ENCODE measurements at places on chromosomes 1 and 21. TPM values are rescaled to one million over a fixed set of nuclear protein-coding genes. Genes with fewer than 3 reads are reported as not detected.

The PRKCZ gene
- polyA plus RNA-seq = 5.3 TPM

DNA sequence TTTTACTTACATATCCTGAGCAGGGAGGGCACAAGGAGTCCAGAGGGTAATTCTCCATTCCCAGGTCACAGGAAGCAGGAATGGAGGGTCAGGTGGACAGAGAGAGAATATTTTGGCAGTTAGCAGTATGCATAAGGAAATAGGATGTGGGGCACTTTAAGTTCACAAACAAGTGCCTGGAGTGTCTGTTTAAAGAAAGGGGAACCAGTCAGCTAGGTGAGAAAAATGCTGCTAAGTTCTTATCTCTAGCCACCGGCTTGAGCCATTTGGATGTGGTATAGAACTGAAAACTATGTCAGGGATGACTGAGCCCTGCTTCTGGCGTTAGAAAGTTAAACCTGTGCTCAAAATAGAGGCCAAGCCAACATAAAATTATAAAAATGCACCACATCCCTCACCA lies 739.7 kb upstream of the NCAM2 start:
- no peak for DNase-seq
- no peak overlapping the region for H3K4me3 ChIP-seq
- no peaks in the 10 kb centered on the region for H3K36me3 ChIP-seq
- no peak overlapping the region for H3K27ac ChIP-seq
- no peaks in the 10 kb centered on the region for H3K27me3 ChIP-seq
- no peaks in the 10 kb centered on the region for H3K4me1 ChIP-seq

DNA sequence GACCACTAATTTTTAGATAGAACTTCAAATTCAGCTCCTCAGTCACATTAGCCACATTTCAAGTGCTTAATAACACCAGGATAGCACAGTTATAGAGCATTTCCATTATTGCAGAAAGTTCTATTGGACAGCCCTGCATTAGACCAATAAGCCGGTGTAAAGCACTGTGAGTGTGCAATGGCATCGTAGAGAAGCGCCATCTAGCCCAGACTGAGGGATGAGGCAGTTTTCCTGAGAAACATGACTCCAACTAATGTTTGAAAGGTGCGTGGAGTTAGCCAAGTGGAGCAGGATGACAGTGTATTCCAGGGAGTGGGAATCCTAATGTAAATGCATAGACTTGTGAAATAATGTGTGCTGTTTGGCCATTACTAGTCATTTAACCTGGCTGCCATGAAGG lies 7.7 kb downstream of the RPE65 start:
- no peaks in the 10 kb centered on the region for H3K36me3 ChIP-seq
- DNase-seq = no peak
- H3K27me3 ChIP-seq = no peaks in the 10 kb centered on the region
- no peak overlapping the region for H3K4me3 ChIP-seq
- no peaks in the 10 kb centered on the region for H3K4me1 ChIP-seq
- H3K27ac ChIP-seq = no peak overlapping the region

DNA sequence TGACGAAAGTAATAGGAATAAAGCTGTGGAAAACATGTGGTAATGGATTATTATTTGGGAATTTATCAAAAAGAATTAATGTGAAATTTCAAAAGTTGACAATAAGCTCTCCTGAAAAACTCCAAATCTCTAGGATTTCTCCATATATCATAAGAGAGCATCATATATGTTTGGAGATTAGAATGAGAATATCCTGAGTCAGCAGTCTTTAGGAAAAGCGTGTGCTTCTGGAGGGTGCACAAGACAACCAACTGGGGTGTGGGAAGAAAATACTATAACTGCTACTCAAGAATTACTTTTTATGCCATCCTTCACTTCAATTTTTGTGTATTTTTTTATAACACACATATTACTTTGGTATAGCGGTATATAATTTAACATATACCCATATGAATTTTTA lies 19.7 kb downstream of the ELK4 start:
- no peaks in the 10 kb centered on the region for H3K36me3 ChIP-seq
- no peak overlapping the region for H3K27ac ChIP-seq
- H3K4me3 ChIP-seq = no peak overlapping the region
- no peak for DNase-seq

The MASP2 gene
- polyA plus RNA-seq = not detected

- H3K27me3 ChIP-seq = no peaks in the 10 kb centered on the region
- DNase-seq = no peak
Measured at GRCh38 chr1:110727246-110727645, 52.5 kb upstream of the KCNA3 start.

The LRRC71 gene
- polyA plus RNA-seq = 0.07 TPM

- H3K27me3 ChIP-seq = no peaks in the 10 kb centered on the region
- DNase-seq = no peak
- no peak overlapping the region for H3K27ac ChIP-seq
- H3K4me1 ChIP-seq = no peaks in the 10 kb centered on the region
- H3K36me3 ChIP-seq = no peaks in the 10 kb centered on the region
Measured at GRCh38 chr1:230387876-230388275, 38.3 kb downstream of the PGBD5 start.

The RNF223 gene
- polyA plus RNA-seq = not detected

GRCh38 chr1:76290271-76290670 lies 215.7 kb downstream of the ST6GALNAC3 start:
- no peak for DNase-seq
- peaks cover 2% of the 10 kb centered on the region for H3K4me1 ChIP-seq
- no peak overlapping the region for H3K27ac ChIP-seq
- H3K4me3 ChIP-seq = no peak overlapping the region
- H3K27me3 ChIP-seq = no peaks in the 10 kb centered on the region

The KRTAP19-3 gene
- polyA plus RNA-seq = not detected

GRCh38 chr1:4315202-4315601 lies 339.2 kb upstream of the AJAP1 start:
- no peak overlapping the region for H3K27ac ChIP-seq
- no peaks in the 10 kb centered on the region for H3K36me3 ChIP-seq
- no peak for DNase-seq

The PRXL2B gene
- 7.0 TPM for polyA plus RNA-seq

DNA sequence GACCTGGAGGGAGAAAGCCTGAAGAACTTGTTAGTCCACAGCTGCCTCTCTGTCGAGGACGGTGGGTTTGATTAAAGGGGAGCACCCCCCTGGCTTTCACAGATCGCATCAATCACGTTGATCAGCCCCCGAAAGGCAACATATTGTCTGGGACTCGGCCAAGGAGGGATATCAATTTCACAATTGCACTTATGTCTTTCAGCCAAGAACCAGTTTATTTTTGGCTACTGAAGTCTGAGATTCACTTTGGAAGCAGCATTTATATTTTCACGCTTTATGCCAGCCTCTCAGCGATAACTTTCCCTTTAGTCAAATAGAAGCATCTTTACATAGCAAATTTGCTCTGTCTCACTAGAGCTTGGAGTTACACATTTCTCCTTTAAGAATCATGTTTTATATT lies 253.2 kb upstream of the RRP15 start:
- no peak for DNase-seq
- H3K4me1 ChIP-seq = no peaks in the 10 kb centered on the region
- H3K4me3 ChIP-seq = no peak overlapping the region
- no peaks in the 10 kb centered on the region for H3K36me3 ChIP-seq
- no peak overlapping the region for H3K27ac ChIP-seq
- no peaks in the 10 kb centered on the region for H3K27me3 ChIP-seq

The B3GALT6 gene
- polyA plus RNA-seq = 7.0 TPM

GRCh38 chr1:245336149-245336983 lies 181.6 kb downstream of the KIF26B start:
- H3K27ac ChIP-seq = no peak overlapping the region
- no peak for DNase-seq
- H3K4me3 ChIP-seq = no peak overlapping the region
- H3K27me3 ChIP-seq = no peaks in the 10 kb centered on the region
- H3K4me1 ChIP-seq = no peaks in the 10 kb centered on the region

GRCh38 chr1:4622821-4623220 lies 31.6 kb upstream of the AJAP1 start:
- no peak overlapping the region for H3K4me3 ChIP-seq
- no peak for DNase-seq
- H3K36me3 ChIP-seq = no peaks in the 10 kb centered on the region
- H3K27me3 ChIP-seq = no peaks in the 10 kb centered on the region
- no peak overlapping the region for H3K27ac ChIP-seq

DNA sequence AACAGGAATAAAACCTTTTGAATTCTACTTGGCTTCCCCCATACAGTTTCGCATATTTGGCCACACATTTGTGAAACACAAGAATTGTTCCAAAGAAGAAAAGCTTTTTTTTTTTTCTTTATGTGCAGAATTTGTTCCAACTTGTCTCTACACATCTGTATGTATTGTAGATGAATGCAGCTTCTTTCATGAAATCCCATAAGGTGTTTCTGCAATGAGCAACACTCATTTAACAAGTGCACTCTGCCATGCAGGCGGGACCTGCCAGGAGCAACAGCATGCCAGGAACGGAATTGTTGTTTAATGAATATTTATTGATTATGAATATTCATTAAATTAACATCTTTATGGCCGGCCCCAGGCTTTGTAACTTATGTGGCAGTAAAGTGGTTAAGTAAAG lies 1075.0 kb downstream of the TTLL7 start:
- no peaks in the 10 kb centered on the region for H3K27me3 ChIP-seq
- no peak overlapping the region for H3K27ac ChIP-seq
- peaks cover 2% of the 10 kb centered on the region for H3K4me1 ChIP-seq
- no peak overlapping the region for H3K4me3 ChIP-seq
- DNase-seq = no peak
- H3K36me3 ChIP-seq = no peaks in the 10 kb centered on the region

DNA sequence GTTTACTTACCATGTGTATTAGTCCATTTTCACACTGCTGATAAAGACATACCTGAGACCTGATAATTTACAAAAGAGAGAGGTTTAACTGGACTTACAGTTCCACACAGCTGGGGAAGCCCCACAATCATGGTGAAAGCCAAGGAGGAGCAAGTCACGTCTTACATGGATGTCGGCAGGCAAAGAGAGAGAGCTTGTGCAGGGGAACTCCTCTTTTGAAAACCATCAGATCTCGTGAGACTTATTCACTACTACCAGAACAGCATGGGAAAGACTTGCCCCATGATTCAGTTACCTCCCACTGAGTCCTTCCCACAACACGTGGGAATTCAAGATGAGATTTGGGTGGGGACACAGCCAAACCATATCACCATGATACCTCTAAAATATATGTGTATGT lies 39.3 kb upstream of the ERRFI1 start:
- peaks cover 5% of the 10 kb centered on the region for H3K4me1 ChIP-seq
- H3K36me3 ChIP-seq = no peaks in the 10 kb centered on the region
- no peak for DNase-seq
- no peak overlapping the region for H3K27ac ChIP-seq
- H3K27me3 ChIP-seq = no peaks in the 10 kb centered on the region

- H3K4me3 ChIP-seq = no peak overlapping the region
- no peaks in the 10 kb centered on the region for H3K36me3 ChIP-seq
Measured at GRCh38 chr1:3032371-3033039, 11.2 kb downstream of the ACTRT2 start.

DNA sequence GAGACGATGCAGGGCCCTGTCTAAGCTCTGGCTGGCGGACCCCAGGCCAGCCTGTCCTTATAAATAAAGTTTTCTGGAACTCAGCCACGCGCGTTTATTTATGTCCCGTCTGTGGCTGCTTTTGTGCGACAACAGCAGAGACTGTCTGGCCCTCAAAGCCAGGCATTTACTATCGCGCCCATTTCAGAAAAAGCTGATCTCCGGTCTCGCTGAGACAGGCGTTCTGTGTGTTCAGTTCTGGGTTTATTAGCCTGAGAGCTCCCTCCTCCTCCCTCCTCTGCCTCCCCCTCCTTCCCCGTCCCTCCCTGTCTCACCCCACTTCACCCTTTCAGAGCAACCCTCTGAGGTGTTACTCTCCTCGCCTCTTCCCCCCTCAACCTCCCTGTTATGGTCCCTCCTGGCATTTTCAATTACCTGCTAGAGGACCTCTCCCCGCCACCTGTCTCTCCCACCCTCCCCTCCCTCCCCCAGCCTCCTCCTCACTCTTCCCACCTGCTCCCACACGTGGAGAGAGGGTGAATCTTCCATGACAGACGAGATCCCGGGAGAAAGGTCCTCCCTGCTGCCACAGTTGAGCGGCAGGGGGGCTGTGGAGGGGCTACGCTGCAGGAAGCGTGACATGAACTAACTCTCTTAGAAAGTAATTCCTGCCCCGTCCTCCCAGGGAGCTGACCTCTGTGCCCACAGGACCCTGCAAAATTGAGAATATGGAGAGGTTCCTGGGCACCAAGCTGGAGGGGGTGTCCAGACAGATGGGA lies 59.9 kb downstream of the SPSB1 start:
- H3K27me3 ChIP-seq = no peaks in the 10 kb centered on the region
- no peaks in the 10 kb centered on the region for H3K36me3 ChIP-seq
- H3K27ac ChIP-seq = no peak overlapping the region
- H3K4me3 ChIP-seq = no peak overlapping the region
- H3K4me1 ChIP-seq = peaks cover 17% of the 10 kb centered on the region
- no peak for DNase-seq

DNA sequence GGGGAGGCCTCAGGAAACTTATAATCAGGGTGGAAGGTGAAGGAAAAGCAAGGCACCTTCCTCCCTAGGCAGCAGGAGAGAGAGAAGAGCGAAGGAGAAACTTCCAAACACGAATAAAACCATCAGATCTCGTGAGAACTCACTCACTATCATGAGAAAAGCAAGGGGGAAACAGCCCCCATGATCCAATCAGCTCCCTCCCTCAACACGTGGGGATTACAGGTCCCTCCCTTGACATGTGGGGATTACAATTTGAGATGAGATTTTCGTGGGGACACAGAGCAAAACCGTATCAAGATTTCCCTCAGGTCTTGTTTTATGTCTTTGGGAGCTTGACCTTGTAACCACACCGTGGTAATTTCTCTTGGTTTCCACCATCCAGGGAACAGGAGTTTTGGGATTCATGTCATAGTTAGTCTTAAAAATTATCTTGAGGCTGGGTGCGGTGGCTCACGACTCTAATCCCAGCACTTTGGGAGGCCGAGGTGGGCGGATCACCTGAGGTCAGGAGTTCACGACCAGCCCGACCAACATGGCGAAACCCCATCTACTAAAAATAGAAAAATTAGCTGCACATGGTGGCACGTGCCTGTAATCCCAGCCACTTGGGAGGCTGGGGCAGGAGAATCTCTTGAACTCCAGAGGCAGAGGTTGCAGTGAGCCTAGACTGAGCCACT lies 47.2 kb upstream of the NBPF3 start:
- no peaks in the 10 kb centered on the region for H3K27me3 ChIP-seq
- H3K4me3 ChIP-seq = no peak overlapping the region
- H3K36me3 ChIP-seq = no peaks in the 10 kb centered on the region
- no peak overlapping the region for H3K27ac ChIP-seq
- DNase-seq = no peak

The HHIPL2 gene
- 0.57 TPM for polyA plus RNA-seq

- DNase-seq = no peak
- no peak overlapping the region for H3K4me3 ChIP-seq
- H3K27me3 ChIP-seq = no peaks in the 10 kb centered on the region
- no peak overlapping the region for H3K27ac ChIP-seq
- H3K36me3 ChIP-seq = no peaks in the 10 kb centered on the region
Measured at GRCh38 chr1:11961230-11961629, 19.0 kb upstream of the MFN2 start.

DNA sequence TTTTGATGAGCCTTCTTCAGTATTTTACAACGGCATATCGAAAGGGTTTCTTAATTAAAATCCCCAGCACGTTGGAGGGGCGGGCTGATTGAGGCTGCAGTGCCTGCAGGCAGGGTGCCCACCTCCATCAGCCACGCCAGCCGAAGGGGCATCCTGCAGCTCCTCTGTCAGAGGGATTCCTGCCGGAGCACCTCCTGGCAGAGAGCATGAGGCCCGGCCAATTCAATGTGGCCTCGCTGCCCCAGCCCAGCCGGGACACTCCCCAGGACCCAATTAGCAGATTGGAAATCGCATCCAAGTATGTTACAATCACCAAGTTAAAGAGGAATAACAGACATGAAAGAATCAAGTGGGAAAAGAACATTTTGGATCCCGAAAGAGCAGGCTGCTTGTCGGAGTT lies 216.6 kb downstream of the ST6GALNAC3 start:
- H3K4me3 ChIP-seq = no peak overlapping the region
- no peak overlapping the region for H3K27ac ChIP-seq
- H3K4me1 ChIP-seq = peaks cover 2% of the 10 kb centered on the region
- no peaks in the 10 kb centered on the region for H3K27me3 ChIP-seq
- no peak for DNase-seq
